ENCODE measurements at places on chromosomes 12 and 14.

GRCh38 chr12:109989380-109989779 is 6.8 kb downstream of the GIT2 start:
- no peak overlapping the region for H3K27ac ChIP-seq
- no peaks in the 10 kb centered on the region for H3K27me3 ChIP-seq
- peaks cover 70% of the 10 kb centered on the region for H3K36me3 ChIP-seq
- H3K4me3 ChIP-seq, result no peak overlapping the region

DNA sequence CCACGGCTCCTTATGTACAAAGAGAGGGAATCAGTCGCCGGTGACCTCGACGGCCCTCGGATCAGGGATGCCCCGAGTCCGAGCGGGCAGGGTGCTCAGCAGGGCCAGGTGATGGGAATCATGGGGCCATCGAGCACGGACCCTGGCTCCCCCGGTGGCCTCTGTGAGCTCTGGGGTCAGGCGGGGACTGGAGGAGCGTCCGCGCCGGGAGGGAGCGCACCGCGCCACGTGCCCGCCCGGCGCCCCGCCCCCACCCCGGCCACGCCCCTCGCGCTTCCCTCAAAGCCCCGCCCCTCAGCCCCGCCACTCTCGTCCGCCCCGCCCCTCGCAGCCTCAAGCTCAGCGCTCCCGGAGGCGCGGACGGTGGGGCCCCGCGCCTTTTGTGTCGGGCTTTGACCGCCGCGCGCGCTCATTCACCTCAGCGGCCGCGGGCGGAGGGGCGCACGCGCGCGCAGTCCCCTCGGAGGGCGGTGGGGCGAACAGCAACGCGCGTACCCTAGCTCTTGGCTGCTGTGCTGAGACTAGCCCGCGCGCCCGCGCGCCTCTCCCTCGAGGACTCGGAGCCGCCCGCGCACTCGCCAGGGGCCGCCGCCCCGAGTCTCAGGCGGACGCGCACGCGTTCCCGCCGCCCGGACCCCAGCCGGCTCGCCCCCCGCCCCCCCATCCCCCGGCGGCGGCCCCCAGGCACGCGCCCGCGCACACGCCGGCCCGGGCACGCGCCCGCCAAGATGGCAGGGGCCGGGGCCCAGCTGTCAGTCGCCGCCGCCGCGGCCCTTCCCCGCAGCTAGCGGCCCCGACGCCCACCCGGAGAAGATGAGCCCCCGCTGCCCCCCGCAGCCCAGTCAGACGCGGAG is 93.9 kb upstream of the EVL start:
- no peaks in the 10 kb centered on the region for H3K27me3 ChIP-seq
- H3K36me3 ChIP-seq, result no peaks in the 10 kb centered on the region
- H3K27ac ChIP-seq, result peak overlapping the region; percentile 67
- H3K4me1 ChIP-seq, result peaks cover 6% of the 10 kb centered on the region
- H3K4me3 ChIP-seq, result peak overlapping the region; percentile 83

DNA sequence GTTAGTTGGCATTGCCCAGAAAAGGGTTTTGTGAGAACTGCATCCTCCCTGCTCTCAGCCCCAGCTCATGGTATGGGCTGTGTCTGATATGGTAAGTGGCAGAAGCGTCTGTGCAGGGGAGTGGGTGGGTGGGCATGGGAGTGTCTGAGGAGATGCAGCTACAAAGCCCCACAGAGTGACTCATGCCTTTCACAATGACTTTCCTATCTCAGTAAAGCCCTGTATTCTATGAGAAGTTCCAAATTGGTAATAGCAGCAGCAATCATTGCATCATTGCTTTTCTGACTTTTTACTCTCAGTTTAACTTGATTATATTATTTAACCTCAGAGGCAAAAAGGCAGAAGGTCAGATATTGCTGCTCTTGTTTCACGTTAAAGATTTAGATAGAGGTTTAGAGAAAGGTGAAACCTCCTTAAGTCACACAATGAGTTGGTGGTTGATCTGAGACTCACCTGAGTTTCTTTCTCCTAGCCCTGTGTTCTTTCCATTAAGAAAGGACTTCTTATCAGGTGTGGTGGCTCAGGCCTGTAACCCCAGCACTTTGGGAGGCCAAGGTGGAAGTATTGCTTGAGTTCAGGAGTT is 171.7 kb downstream of the SLC5A8 start:
- H3K4me3 ChIP-seq, result no peak overlapping the region
- H3K36me3 ChIP-seq, result no peaks in the 10 kb centered on the region
- no peaks in the 10 kb centered on the region for H3K4me1 ChIP-seq
- H3K27ac ChIP-seq, result no peak overlapping the region

DNA sequence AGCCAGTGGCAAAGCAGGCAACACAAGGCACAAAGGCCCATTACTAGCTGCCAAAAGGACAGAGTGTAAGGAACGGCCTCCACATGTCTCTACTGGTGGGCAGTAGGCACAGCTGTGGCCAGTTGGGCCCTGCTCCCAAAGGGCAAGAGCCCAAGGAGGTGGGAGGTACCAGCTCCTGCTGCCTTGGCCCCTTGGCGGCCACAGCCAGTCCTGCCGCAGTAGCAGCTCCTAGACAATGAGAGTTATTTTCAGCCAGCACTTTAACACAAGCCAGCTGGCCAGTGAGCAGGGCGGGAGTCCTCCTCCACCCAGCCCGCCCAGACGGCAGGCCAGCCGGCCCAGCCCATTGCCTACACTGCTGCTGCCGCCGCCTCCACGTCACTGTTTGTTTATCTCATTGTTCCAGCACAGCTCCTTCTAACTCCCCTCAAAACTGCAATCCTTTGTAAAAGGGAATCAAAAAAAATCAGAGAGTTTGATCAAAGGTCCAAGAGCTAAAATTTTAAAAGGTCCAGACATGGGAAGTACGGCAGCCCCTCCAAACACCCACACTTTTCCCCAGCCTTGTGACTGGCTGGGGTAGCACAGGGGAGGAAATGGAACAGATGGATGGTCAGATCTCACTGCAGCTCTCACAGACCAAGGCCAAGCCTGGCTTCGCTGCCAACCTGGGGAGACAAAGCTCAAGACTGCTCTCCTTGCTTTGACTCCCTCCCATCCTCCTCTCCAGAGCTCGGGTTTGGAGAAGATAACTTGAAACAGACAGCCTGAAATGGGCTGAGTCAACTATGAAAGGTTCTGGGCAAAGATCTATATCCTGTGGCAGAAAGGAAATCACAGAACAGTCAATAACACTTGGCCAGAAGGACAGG is 33.5 kb downstream of the FMNL3 start:
- no peak overlapping the region for H3K4me3 ChIP-seq
- DNase-seq, result peak; percentile 89
- peak overlapping the region; percentile 87 for H3K27ac ChIP-seq
- no peaks in the 10 kb centered on the region for H3K27me3 ChIP-seq

GRCh38 chr12:4174417-4174816 is 99.1 kb upstream of the CCND2 start:
- H3K4me1 ChIP-seq, result no peaks in the 10 kb centered on the region
- peaks cover 5% of the 10 kb centered on the region for H3K27me3 ChIP-seq
- H3K4me3 ChIP-seq, result no peak overlapping the region
- H3K36me3 ChIP-seq, result no peaks in the 10 kb centered on the region
- DNase-seq, result no peak

- H3K4me3 ChIP-seq, result peak overlapping the region; percentile 36
- no peaks in the 10 kb centered on the region for H3K36me3 ChIP-seq
- H3K4me1 ChIP-seq, result peaks cover 15% of the 10 kb centered on the region
- no peak for DNase-seq
- H3K27ac ChIP-seq, result no peak overlapping the region
- peaks cover 45% of the 10 kb centered on the region for H3K27me3 ChIP-seq
These were observed 739 bp downstream of the JPH4 start for GRCh38 chr14:23577710-23578392.

DNA sequence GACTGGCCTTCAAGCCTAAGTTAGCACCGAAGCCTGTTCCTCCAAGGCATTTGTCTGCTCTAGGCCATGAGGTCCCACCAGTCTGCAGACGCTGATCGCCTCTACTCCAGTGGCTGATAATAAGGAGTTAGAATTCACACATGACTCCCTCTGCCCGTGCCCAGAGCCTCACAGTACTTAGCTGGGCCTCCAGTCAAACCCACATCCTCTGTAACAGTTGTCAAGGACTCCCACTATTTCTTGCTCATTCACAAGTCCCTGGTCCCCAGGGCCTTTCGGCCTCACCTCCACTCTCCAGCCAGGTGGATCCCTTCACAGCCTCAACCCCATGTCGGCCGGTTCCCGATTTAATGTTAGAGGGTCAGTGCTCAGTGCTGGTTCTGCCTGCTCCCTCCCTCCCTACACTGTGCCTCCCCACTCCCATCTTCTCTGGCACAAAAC is 6.3 kb upstream of the KRT5 start:
- no peak overlapping the region for H3K27ac ChIP-seq
- H3K27me3 ChIP-seq, result peaks cover 3% of the 10 kb centered on the region
- H3K4me1 ChIP-seq, result no peaks in the 10 kb centered on the region
- H3K36me3 ChIP-seq, result no peaks in the 10 kb centered on the region
- H3K4me3 ChIP-seq, result no peak overlapping the region

All from lower lobe of right lung (tissue), 2 donors.